ENCODE measurements at places on chromosomes 7 and 10.

- DNase-seq, result no peak
These were observed 19.9 kb downstream of the TMEM270 start for GRCh38 chr7:73880755-73881328.

GRCh38 chr7:2515424-2516193 lies 4.0 kb upstream of the LFNG start:
- no peak for DNase-seq

DNA sequence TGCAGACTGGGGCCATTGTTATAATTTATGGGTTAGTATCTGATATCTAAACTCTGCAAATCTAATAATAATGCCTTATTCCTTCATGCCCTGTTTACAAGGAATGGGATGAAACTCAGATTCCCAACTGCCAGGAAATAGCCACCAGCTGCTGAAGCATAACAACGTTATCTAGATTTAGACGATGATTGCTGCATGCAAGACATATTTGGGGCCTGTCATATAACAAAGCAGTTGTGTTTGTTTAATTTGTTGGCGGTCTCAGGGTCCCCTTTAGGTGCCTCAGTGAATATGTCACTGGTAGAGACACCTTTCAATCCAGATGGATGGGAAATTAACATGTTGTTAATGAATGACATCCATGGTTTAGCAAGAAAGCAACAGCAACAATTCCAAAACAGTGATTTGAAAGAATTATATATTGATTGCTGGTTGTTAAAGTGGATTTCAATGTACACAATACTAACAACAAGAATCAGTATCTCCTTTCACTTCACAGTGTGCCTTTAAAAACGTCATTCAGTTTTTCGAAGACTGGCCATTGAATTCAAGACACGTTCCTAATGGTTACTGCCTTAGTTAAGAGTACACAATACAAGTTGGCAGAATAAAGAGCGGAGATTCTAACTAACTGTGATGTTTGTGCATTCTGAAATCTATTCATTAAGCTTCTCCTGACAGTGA lies 860.6 kb upstream of the CELF2 start:
- DNase-seq, result no peak

DNA sequence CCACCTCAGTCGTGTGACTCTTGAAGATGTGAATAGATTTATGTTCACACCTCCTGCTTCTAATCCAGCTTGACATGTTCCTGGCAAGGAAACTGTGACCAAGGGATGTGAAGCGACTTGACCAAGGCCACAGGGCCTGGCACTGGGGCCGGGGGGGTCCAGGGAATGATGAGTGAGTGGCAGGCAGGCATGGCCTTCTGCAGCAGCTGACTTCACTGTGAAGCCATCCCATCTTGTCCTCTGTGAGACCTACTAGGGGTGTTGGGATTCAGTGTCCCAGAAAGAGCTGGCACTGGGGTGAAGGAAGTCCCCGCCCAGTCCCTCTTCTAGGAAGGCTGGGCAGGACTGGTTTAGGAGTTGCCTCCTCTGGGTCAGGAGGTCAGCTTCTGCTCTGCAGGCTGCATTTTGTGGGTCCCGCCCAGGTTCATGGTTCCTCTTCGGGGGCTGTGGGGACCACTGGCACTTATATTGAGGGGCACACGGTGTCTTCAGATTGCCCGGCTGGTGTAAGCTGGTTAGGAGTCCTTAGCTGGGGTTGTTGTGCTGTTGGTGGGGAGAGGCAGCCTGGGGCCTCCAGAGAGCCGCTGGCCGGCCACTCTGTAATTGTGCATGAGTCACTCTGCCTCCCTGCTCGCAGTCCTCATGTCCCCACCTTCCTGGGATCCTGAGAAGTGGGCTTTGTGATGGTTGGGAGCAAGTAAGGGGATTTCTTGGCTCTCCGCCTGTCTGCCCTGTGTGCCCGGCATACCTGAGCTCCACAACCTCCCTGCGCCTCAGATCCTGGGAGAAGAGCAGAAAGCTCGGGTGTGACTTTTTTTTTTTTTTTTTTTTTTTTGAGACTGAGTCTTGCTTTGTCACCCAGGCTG lies 11.0 kb downstream of the ZMIZ1 start:
- DNase-seq, result no peak

GRCh38 chr7:33111614-33112013 lies 2.4 kb upstream of the RP9 start:
- DNase-seq, result no peak

DNA sequence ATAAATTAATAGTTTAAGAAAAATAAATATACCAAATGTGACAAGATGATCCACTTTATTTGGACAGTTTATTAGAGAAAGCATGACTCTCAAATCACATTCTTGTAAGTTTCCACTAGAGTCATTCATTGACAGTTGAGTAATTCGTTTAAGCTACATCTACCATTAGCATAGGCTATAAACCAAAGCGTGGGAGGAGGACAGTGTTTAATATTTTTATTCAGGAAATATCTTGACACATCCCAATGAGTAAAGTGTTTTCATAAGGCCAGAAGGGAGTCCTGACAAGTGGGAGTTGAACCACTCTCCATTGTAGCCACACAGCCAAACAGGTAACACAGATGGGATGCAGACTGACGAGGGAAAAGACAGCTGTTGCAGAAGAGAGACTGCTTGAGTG lies 386.5 kb upstream of the SEMA3D start:
- DNase-seq, result no peak

- DNase-seq, result no peak
These were observed 92.8 kb downstream of the VIPR2 start for GRCh38 chr7:159051916-159052315.

DNA sequence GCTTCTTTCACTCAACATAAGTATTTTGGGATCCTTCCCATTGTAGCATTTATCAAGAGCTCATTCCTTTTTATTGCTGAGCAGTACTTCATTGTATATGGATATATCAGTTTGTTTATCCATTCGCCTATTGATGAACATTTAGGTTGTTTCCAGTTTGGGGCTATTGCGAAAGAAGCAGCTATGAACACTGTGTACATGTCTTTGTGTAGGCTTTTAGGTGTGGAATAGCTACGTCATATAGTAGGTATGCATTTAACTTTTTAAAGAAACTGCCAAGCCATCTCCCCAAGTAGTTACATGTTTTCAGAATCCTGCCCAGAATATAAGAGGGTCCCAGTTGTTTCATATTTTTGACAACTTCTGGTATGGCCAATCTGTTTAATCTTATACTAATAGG lies 468.1 kb downstream of the IPMK start:
- no peak for DNase-seq

GRCh38 chr10:43891241-43891640 lies 242.6 kb upstream of the ZNF32 start:
- DNase-seq, result no peak

GRCh38 chr7:13802651-13803050 lies 186.8 kb downstream of the ETV1 start:
- no peak for DNase-seq

DNA sequence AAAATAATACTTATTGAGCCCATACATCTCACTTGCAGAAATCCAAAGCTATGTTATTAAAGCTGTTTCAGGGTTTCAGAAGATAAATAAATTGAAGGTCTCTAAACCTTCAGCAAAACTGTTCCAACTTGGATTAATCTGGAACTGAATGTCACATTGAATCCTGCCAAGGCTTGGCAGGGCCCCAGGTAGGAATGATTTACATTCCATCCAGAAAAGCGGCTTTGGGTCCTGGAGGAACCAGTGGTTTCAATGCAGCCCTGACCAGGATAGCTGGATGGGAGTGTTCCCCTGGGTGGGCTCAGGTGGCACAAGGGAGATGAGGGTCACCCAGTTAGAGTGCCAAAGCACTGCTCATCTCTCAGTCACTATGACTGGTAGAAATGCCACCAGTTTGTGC lies 37.0 kb upstream of the TMEM72 start:
- no peak for DNase-seq

- no peak for DNase-seq
These were observed 30.8 kb downstream of the PRLHR start for GRCh38 chr10:118564652-118565051.

DNA sequence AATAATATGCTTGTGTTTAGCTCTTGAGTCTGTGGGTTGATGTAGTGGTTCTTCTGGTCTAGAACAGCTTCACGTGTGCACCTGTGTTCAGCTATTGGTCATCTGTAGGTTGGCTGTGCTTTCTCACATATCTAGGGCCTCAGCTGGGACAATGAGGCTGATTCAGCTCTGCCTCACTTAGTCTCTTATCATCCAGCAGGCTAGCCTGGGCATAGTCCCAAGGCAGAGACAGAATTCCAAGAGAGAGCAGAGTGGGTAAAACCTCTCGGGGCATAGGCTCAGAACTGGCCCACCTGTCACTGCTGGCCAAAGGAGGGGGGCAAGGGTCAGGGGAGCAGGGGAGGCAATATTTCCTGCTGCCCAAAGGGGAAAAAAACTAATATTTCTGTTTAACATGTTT lies 32.0 kb upstream of the MXI1 start:
- no peak for DNase-seq

DNA sequence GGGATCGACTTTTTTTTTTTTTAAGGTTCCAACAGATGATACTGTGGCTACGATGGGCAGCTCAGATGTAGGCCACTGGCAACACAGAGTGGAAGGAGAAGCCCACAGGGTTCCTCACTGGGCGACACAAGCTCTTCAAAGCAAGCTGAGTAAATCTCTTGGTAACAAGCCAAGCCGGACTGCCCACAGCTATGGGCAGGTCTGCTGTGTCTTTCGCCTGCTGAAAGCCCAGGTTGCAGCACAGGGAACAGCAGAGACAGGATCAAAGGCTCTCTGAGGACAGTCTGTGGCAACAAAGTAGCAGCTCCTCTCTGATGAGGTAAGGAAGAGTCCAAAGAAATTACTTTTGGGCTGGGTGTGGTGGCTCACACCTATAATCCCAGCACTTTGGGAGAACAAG lies 83.6 kb downstream of the KCNMA1 start:
- no peak for DNase-seq

GRCh38 chr7:43311052-43311451 lies 198.6 kb downstream of the HECW1 start:
- no peak for DNase-seq

DNA sequence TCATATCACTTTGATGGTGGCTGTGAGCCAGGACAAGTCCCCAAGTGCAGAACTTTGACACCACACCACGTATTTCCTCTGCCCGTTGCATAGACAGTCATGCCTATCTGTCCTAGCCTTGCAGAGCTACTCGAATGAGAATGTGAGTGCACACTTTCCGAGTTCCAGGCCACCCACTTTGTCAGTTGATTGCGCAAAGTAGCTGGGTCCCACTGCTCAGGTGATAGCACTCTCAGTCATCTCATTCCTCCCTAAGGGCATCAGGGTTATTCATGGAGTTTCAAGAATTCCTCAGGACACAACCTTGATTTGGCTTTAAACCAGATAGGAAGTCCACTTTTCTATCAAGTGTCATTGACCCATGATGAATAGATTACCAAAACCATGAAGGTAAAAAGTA lies 19.3 kb downstream of the LSM5 start:
- no peak for DNase-seq

GRCh38 chr7:48046458-48046857 lies 11.1 kb downstream of the C7orf57 start:
- DNase-seq, result no peak

GRCh38 chr10:14565199-14565598 lies 209.5 kb downstream of the FAM107B start:
- no peak for DNase-seq

GRCh38 chr7:891805-892204 lies 15.5 kb downstream of the GET4 start:
- no peak for DNase-seq

DNA sequence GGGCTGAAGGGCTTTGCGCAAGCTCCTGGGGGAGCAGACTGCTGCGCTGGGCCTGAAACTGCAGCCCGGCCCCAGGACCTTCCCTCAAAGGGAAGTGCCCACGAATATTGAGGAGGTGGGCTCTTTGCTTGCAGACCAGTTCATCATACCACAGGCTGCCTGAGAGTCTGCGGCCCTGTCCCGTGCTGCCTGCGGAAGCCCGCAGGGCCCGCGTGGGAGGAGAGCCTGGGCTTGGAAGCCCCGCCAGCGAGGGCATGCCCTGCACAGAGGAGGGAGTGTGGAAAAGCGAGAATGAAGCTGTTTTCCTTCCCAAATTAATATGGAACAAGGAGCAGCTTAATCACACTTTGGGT lies 83.6 kb upstream of the MKI67 start:
- DNase-seq, result no peak

GRCh38 chr10:119469325-119469707 lies 73.2 kb downstream of the RGS10 start:
- DNase-seq, result no peak

DNA sequence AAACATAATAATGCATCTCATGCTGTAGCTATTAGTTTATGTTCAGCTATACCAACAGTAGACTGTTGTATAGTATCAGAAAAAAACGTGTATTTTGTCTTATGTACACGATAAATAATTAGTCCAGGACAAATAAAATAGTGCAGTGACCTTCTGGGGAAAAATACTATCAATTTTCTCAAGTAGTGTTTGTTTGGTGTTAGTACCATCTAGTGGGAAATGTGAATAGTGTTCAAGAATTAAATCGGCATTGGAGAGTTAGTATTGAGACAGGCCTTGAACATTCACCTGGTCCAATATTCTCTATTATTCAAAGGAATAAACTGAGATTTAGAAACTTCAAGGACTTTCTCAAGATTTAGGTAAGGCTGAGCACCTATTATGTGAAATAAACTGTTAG lies 21.7 kb upstream of the OR2A5 start:
- no peak for DNase-seq

- no peak for DNase-seq
These were observed 17.6 kb upstream of the MCM10 start for GRCh38 chr10:13143766-13144165.

DNA sequence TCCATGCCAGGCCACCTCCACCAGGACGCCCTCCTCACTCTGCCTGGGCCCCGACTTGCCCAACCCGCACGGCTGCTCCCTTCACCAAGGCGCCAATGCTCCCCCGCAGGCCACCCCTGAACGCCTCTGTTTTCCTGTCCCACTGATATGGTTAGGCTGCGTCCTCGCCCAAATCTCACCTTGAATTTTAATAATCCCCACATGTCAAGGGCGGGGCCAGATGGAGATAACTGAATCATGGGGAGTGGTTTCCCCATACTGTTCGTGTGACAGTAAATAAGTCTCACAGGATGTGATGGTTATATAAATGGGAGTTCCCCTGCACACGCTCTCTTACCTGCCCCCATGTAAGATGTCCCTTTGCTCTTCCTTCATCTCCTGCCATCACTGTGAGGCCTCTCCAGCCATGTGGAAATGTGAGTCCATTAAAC lies 29.8 kb downstream of the RSU1 start:
- DNase-seq, result peak; percentile 53

DNA sequence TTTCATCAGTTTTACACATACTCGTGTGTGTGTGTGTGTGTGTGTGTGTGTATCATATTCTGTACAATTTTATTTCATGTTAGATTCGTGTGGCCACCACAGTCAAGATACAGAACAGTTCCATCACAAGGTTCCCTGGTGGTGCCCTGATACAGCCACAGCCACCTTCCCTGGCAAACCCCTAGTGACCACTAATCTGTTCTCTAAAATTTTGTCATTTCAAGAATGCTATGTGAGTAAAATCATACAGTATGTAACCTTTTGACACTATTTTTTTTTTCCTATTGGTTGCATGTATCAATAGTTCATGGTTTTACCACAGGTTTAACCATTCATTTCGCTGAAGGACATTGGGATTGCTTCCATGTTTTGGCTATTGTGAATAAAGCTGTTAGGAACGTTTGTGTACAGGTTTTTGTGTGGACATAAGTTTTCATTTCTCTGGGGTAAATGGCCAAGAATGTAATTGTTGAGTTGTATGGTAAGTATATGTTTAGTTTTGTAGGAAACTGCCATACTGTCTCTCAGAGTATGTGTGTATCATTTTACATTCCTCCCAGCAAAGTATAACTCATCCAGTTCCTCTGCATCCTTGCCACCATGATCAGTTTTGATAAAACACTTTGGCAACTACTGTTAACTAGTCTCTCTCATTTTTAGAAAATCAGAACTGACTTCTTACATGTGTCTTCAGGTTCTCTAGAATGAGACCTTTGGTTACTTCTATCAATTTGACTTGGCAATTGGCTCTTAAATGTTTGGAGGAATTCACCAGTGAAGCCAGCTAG lies 20.6 kb downstream of the KLHDC10 start:
- DNase-seq, result peak; percentile 10

All from stimulated activated naive CD8-positive, alpha-beta T cell treated with anti-CD3 and anti-CD28 coated beads, Interleukin-15, Interleukin-2, amounts not matched to agents 100 U/mL and 50 U/mL, for 24 hours (primary cell).